ENCODE measurements at places on chromosomes 16 and 17. TPM values are rescaled to one million over a fixed set of nuclear protein-coding genes. Genes with fewer than 3 reads are reported as not detected.

- no peak for DNase-seq
- no peak overlapping the region for H3K4me3 ChIP-seq
- H3K4me1 ChIP-seq, result no peaks in the 10 kb centered on the region
- no peak overlapping the region for H3K27ac ChIP-seq
These were observed 483.1 kb upstream of the ZFHX3 start for GRCh38 chr16:73531021-73531420.

DNA sequence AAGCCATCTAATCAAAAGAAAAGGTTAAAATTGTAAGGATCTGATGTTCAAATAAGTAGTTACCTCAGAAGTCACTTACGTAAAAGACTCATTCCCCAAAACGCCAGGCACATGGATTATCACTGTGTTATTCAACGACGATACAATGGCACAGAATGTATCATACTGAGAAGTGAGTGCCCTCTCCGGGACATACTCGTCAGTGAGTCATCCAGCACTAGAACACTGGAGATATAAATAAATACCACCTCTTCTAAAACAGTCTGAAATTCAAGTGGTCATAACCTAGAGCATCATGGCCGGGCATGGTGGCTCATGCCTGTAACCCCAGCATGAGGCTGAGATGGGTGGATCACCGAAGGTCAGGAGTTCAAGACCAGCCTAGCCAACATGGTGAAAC lies 24.9 kb downstream of the USP31 start:
- no peaks in the 10 kb centered on the region for H3K4me1 ChIP-seq
- no peak overlapping the region for H3K4me3 ChIP-seq
- DNase-seq, result no peak
- H3K27ac ChIP-seq, result no peak overlapping the region
- H3K36me3 ChIP-seq, result no peaks in the 10 kb centered on the region

DNA sequence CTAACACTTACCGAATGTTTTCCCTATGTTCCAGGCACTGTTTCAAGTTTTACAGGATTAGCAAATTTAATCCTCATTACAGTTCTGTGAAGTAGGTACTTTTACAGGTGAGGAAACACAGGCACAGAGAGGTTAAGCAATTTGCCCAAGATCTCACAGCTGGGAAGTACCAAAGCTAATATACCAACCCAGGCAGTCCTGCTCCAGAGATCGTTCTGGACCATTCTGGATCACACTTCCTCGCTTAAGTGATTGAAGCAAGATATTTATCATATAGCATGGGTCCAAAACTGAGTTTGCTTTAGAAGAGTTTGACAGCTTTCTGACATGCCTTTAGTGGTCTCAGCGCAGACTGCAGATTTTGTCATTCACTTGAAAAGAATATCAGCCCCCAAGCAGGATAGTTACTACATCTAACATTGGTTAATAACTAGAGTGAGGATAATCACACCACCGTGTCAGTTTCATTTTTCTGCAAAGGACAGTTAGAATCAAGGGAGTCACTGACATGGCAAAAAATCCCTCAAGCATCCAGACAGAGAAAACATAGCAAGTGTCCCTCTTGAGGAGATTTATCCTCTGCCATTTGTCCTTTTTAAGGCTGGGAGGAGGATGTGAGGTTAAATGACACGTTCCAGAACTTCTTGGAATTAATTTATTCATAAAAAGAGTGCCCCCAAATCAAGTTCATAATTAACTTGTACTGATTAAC lies 5.1 kb downstream of the HS3ST3B1 start:
- DNase-seq, result no peak
- no peaks in the 10 kb centered on the region for H3K36me3 ChIP-seq
- no peaks in the 10 kb centered on the region for H3K27me3 ChIP-seq
- H3K4me3 ChIP-seq, result no peak overlapping the region
- H3K4me1 ChIP-seq, result peaks cover 34% of the 10 kb centered on the region

- H3K4me1 ChIP-seq, result no peaks in the 10 kb centered on the region
- no peak for DNase-seq
- no peak overlapping the region for H3K4me3 ChIP-seq
- no peaks in the 10 kb centered on the region for H3K36me3 ChIP-seq
- H3K27me3 ChIP-seq, result no peaks in the 10 kb centered on the region
These were observed 28.8 kb downstream of the NLRC3 start for GRCh38 chr16:3548445-3548844.

- no peak overlapping the region for H3K27ac ChIP-seq
- DNase-seq, result no peak
- no peak overlapping the region for H3K4me3 ChIP-seq
- H3K27me3 ChIP-seq, result no peaks in the 10 kb centered on the region
- no peaks in the 10 kb centered on the region for H3K4me1 ChIP-seq
These were observed 22.8 kb downstream of the NKD1 start for GRCh38 chr16:50570808-50571598.

The ZNF385C gene
- 0.19 TPM for total RNA-seq

The IKZF3 gene
- 2.3 TPM for total RNA-seq

The LRRC37A gene
- total RNA-seq, result 0.98 TPM
